ENCODE measurements at places on chromosomes 4 and X. TPM values are rescaled to one million over a fixed set of nuclear protein-coding genes. Genes with fewer than 3 reads are reported as not detected.

The GPR50 gene
- 0.25 TPM for total RNA-seq

The EPHA5 gene
- 0.17 TPM for total RNA-seq

The MCF2 gene
- 0.07 TPM for total RNA-seq

The DMD gene
- total RNA-seq, result not detected

The AMBN gene
- not detected for total RNA-seq

The C4orf33 gene
- 7.3 TPM for total RNA-seq

The SMIM43 gene
- total RNA-seq, result 0.16 TPM

The GRID2 gene
- not detected for total RNA-seq

The DCLK2 gene
- 9.7 TPM for total RNA-seq

The UGT2B17 gene
- not detected for total RNA-seq

The TXK gene
- 0.28 TPM for total RNA-seq

The H2BW2 gene
- not detected for total RNA-seq

The ADGRG2 gene
- total RNA-seq, result 11.0 TPM

The PCDH18 gene
- not detected for total RNA-seq

The MAGEA2 gene
- total RNA-seq, result 0.27 TPM

The FGA gene
- 16.0 TPM for total RNA-seq

The ZGRF1 gene
- total RNA-seq, result 3.4 TPM

The RAP2C gene
- total RNA-seq, result 24.7 TPM

The PPM1K gene
- 0.83 TPM for total RNA-seq

The MAGIX gene
- total RNA-seq, result 2.3 TPM

The S100G gene
- not detected for total RNA-seq

The SAGE1 gene
- total RNA-seq, result 0.09 TPM
